Activated CD4-positive, alpha-beta T cell treated with anti-CD3 and anti-CD28 coated beads, Interleukin-10, Interleukin-2, amounts not matched to agents 100 ng/mL and 50 ng/mL, durations not matched to agents 16 hours and 8 hours (primary cell): ENCODE measurements at places on chromosomes 6 and 20.
A peak's percentile ranks its signal among the peaks of the same experiment; 100 is the strongest.

DNA sequence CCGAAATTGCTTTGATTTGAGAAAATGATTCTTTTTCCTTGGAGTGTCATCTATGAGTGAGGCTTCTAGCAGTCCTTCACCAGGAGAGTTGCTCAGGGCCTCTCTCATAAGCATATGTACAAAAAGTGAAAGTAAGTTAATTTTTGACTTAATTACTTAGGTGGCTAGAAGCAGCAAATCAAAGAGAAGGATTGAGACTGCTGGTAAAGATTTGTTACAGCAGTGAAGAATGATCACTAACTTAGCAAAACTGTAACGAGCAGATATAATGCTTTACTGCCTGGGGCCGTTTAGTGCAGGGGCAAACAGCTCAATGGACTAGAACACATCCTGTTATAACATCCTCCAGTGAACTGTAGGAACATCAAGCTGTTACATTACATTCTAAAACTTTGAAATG lies 167.8 kb upstream of the RIPOR2 start:
- no peak for DNase-seq

DNA sequence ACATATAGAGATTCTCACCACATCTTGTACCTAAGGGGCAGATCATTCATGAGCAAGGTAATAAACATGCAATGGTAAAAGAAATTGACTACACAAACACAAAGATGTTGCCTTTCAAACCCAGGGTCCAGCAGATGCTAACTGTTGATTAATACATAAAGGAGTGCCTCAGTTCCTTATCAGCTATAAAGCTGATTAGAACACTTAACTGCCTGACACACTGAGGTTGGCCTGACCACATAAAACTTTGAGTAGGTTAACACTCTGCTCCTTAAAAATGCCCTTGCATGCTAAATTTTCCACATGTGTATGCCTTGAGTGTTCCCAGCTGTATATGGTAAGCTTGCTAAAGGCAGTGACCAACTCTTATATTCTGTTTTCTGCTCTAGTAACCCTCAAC lies 14.9 kb downstream of the CRISP2 start:
- no peak for DNase-seq

DNA sequence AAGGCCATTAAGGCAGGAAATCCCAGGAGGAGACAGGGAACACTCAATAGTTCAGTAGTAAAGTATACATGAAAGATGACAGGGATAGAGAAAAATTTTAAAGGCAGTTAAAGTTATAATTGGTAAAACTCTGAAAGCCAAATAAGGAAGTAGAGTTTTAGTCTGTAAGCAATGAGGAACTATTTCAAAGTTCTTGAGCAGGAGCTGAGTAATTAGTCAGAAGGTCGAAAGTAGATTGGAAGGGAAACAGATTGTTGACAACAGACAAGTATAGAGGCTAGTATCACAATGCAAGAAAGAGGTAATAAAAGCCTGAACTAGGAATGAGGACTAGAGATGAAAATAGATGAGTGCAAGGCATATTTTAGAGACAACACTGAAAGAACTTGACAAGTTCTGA lies 150.3 kb downstream of the CDK19 start:
- no peak for DNase-seq

DNA sequence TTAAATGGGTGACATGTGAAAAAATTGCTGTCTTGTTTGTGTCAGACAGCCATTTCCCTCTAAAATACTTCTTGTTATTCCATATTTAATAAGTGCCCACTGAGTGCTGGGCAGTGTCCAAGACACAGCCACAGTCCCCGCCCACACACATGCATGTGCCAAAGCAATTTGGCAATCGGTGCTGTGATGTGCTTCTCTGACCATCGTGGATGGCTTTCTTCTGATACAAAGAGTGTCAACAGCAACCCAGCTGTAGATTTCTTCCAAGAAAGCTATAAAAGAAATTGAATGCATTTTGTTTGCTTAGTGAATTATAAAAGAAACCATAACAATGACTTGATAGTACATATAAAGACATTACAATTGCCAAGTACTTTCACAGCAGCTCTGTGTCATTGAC lies 140.5 kb upstream of the ATXN1 start:
- DNase-seq, result no peak

- no peak for DNase-seq
Observed at GRCh38 chr6:127342296-127342945, 988 bp downstream of the ECHDC1 start.

- DNase-seq, result no peak
Observed at GRCh38 chr20:4819901-4820300, 98.2 kb downstream of the PRND start.

- peak; percentile 66 for DNase-seq
Observed at GRCh38 chr20:43821795-43822194, 92.9 kb upstream of the TOX2 start.

DNA sequence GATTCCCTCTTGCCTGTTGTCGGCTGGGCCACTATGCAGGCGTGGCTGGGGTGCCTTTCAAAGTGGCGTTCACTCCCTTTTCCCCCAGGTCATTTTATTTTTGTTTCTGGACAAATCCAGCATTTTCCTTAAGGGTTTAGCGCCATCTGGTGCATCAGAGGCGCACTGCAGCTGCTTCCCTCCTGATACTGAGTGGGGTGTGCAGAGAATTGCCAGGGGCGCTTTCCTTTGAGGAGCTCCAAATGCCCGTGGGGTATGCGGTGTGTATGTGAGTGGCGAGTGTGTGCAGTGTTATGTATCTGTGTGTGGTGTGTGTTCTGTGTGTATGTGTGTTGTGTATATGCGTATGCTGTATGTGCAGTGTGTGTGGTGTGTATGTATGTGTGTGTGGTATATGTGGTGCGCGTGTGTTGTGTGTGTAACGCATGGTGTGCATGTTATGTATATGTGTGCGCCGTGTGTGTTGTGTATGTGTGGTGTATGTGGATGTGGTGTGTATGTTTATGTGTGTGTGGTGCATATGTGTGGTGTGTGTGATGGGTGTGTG lies 100.1 kb upstream of the AGPAT4 start:
- DNase-seq, result peak; percentile 52

- no peak for DNase-seq
Observed at GRCh38 chr6:169380493-169380892, 126.8 kb upstream of the THBS2 start.
